ENCODE measurements at places on chromosomes 5 and 9.

DNA sequence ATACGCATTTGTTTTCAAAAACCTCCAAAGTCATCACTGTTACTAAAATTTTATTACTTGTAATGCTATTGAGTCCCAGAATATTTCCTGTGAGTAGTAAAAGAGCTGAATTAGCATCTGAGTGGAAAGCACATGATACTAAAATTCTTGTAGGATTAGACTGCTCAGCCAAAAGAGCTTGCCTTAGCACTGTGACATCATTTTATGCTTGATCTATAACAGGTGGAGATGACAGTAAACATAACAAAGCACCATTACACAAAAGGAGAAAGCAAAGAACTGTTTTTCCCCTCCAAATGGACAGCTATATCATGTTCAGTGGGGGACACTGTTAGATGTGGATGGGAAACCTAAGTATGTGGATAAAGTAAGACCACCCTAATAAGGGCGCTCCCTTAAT, 5.8 kb upstream of the JAK2 start:
- no peak for DNase-seq

- no peak for DNase-seq
Observed at GRCh38 chr5:72156946-72157624, 49.8 kb downstream of the MAP1B start.

DNA sequence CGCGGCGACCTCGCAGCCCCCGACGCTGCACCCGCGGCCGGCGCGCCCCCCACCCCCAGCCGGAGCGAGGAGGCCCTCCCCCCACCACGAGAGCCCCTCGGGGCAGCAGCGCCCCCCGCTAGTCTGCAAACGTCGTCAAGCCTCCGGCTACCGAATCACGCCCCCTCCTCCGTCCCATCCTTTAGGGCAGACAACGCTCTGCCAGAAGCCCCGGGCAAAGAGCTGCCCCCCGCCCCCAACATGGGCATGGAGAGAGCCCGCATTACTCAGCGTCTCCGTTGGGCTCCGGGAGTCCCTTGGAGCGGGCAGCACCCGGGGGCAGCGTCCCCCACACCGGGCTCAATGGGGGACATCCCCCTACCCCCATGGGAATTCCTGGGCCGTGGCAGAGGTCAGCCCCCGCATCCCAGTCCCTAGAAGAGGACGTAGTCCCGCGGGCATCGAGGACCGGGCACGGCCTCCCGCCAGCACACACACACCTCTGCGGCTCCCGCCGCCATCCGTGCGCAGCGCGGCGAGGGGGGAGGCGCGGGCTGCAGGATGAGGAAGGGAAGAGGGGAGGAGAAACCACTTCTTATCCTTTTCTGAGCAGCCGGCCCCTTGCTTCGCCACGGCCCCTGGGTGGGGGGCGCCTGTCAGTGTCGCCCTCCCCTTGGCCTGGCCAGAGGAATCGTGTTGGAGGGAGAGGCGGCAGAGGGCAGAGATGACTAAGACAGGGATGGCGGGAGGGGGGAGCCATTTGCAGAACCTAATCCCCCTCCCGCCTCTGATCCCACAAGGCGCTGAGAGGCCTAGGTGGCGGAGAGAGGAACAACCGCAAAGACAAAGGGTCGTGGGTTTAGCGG, 750 bp downstream of the DNM1 start:
- no peak for DNase-seq

- no peak for DNase-seq
Observed at GRCh38 chr9:2800394-2801179, 43.3 kb downstream of the PUM3 start.

- DNase-seq = no peak
Observed at GRCh38 chr9:132546148-132547051, 36.0 kb upstream of the BARHL1 start.

DNA sequence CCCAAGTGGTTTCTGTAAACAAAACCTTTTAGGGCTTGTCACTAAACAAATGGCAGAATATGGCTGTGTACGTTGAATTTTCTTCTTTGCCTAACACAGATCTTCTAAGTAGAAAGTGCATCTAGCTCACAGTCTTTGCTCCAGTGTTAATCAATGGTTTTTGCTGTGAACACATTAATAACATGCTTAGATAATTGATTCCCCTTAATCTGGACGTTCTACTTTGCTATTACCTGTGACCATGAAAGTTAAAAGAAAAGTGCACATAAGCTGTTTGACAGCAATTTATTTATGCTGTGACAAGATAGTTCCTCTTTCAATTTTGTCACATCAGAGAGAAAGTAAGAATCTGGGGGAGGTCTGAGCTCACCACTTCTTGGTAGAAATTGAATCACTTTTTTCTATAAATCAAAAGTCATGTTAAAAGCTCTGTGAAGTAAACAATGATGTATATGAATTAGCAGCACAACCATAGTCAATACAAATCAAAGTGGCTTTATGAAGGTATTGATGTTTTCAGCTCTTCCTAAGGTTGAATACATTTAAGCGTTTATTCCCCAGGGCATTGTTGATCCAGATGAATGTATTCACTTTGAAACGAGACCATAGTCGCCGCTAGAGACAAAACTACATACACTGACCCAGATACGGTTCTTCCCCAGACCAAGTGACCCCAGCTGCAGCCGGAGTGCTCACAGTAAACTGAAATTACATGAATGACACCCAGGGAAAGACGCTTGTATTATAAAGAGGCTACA, 174.6 kb upstream of the ZNF608 start:
- DNase-seq = no peak

- no peak for DNase-seq
Observed at GRCh38 chr5:73339051-73339575, 109.5 kb downstream of the FOXD1 start.

DNA sequence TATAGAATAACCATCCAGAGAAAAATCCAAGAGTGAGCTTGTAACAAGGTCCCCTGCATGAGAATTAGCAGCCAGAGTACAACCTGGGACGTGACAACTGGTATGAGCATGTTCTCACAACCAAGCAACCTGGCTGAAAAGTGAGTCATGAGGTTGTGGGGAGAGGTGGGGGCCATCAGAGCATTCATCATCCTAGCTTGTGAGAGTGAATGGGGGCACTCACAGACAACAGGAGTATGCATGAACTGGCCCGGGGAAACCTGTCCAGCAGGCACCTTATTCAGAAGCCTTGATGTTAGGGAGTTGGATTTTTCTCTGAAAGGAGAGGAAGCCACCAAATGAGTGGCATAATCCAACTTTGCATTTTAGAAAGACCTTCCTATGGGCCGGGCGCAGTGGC, 113.0 kb downstream of the FRMD3 start:
- DNase-seq = no peak

DNA sequence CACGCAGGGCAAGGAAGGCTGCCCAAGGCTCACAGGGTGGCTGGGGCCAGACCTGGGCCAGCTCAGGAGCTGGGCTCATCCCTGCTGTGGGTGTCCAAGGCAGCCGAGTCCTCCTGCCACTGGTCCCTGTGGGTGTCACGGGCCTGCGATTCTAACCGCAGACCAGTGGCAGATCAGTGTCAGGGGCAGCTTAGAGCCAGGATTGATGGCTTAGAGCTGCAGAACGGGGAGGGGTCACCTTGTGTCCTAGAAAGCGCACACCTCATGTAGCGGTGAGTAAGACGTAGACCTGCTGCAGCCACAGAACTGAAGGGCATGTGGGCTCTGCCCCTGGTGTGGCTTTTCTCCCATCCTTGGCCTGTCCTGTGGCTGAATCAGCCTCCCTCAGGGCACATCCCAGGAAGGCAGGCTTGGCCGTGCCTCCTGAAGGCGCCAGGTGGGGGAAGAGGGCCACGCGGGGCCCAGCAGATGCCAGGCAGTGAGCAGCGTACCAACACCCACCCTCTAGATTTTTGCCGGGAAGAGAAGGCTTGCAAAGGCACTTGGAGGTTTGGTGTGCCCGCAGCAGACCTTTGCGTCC, 78.3 kb upstream of the FCN2 start:
- no peak for DNase-seq

DNA sequence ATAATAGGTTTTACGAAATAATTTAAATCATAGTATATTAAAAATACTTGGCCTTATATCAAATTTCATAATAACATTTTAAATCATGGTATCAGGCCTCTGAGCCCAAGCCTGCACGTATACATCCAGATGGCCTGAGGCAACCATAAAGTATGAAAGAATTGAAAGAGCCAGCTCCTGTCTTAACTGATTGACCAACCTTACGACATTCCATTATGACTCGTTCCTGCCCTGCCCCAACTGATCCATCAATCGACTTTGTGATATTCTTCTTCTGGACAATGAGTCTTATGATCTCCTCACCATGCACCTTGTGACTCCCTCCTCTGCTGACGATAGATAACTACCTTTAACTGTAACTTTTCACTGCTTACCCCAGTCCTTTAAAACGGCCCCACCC, 545.0 kb downstream of the MTRR start:
- no peak for DNase-seq

DNA sequence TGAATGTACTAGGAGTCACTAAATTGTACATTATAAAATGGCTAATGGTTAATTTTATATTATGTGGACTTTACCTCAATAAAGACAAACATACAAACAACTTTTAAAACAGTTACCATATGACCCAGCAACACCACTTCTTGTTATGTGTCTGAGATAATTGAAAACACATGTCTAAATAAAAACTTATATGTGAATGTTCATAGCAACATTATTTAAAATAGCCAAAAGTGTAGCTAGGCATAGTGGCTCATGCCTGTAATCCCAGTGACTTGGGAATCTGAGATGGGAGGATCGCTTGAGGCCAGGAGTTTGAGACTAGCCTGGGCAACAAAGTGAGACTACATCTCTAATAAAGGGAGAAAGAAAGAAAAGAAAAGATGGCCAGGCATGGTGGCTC, 22.9 kb downstream of the SLC35A4 start:
- DNase-seq = no peak

- DNase-seq = no peak
Observed at GRCh38 chr9:134643222-134643671, 1.6 kb downstream of the COL5A1 start.

GRCh38 chr5:149576021-149576420, 5.3 kb upstream of the ARHGEF37 start:
- no peak for DNase-seq

DNA sequence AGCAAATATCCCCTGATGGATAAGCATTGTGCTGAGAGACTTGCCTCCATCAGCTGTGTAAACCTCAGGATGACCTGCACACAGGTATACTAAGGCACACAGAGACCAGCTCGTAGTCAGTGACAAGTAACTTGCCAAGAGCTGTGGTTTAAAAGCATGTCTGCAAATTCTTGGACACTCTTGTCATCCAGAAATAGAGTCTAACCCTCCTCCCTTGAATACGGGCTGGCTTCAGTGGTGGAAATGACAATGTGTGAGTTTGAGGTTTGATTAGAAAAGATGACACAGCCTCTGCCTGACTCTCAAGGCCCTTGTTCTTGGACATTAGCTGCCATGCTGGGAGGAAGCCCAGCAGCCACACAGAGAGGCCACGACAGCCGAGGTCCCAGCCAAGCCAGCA, 114.4 kb downstream of the GADD45G start:
- DNase-seq = no peak

GRCh38 chr5:125877248-125877647, 546.0 kb upstream of the GRAMD2B start:
- no peak for DNase-seq

DNA sequence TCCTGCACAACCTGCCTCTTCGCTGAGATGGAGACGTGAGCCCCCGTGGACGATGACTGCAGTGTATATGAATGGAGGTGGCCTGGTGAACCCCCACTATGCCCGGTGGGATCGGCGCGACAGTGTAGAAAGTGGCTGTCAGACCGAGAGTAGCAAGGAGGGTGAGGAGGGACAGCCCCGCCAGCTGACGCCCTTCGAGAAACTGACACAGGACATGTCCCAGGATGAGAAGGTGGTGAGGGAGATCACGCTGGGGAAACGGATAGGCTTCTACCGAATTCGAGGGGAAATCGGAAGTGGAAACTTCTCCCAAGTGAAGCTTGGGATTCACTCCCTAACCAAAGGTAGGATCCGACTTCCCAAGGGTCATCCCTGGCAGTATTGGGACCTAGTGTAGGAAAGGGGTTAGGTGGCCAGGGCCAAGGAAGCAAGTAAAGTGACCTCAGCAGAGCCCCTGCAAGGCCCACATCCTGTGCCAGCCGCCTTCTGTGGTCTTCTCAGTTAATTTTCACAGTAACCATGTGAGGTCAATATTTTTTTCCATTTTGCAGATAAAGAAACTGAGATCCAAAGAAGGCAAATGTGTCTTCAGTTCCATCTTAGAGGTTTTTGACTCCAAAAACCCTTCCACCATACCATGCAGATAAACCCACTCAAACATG, 53.8 kb downstream of the NIM1K start:
- DNase-seq = no peak

DNA sequence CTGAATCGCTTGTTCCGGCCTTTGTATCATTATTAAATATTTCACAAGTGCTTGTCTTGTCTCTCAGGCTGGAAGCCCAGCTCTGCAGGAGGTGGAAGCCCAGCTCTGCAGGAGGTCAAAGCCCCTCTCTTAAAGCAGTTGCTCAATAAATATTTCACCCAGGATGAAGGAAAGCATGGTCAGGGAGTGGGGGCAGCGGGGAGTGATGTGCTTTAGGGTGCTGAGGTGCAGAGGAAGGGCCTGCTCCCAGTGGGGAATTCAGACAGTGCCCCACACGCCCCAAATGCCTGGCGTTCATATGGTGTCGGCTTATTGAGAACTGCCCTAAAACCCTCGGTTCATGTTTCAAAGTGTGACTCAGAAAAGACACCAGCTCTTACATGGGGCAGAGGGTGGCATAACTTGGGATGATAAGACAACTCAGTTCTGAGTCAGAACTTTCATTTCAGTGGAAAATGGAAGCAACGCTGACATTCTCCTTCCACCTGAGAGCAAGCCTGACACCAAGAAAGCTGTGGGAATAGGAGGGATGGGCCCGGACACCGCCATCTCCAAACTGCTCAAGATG, 114.3 kb upstream of the DAP start:
- no peak for DNase-seq

DNA sequence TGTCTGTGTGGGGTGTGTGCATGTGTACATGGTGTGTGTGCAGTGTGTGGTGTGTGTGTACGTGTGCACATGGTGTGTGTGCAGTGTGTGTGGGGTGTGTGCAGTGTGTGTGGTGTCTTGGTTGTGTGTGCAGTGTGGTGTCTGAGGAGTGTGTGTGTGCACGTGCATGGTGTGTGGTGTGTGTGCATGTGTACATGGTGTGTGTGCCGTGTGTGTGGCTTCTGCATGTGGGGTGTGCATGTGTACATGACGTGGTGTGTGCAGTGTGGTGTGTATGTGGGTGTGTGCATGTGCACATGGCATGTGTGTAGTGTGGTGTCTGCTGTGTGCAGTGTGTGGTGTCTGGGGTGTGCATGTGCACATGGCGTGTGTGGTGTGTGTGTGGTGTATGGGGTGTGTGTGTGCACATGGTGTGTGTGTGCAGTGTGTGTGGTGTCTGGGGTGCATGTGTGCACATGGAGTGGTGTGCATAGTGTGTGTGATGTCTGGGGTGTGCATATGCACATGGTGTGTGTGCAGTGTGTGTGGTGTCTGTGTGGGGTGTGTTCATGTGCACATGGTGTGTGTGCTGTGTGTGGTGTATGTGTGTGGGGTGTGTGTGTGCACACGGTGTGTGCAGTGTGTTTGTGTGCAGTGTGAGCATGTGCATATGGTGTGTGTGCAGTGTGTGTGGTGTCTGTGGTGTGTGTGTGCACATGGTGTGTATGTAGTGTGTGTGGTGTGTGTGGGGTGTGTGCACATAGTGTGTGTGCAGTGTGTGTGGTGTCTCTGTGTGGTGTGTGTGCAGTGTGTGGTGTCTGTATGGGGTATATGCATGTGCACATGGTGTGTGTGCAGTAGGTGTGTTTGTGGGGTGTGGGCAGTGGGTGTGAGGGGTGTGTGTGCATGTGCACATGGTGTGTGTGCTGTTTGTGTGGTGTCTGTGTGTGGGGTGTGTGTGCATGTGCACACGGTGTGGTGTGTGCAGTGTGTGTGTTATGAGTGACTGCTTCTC, 40.6 kb upstream of the ZNG1F start:
- DNase-seq = no peak
